ENCODE measurements at places on chromosomes 5 and 9.

- DNase-seq, result no peak
These were observed 243.7 kb upstream of the SLC24A2 start for GRCh38 chr9:20032413-20033006.

DNA sequence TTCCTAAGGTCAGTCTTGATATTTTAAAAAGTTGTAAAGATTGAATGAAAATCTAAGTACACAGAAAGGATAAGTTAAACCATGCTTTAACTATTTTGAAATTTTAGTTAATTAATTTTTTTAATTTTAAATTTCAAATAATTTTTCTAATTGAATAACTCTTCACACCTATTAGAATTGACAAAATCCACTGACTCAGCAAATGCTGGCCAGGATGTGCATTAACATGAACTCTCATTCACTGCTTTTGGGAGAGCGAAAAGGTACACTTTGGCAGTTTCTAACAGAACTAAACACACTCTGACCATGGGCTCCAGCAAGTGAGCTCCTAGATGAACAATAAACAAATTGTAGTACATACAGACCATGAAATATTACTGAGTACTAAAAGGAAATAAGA lies 209.5 kb downstream of the PTPRD start:
- DNase-seq, result no peak

- DNase-seq, result no peak
These were observed 167.5 kb downstream of the HACD4 start for GRCh38 chr9:20863945-20864344.

GRCh38 chr9:120944434-120944843 lies 17.8 kb upstream of the TRAF1 start:
- no peak for DNase-seq

DNA sequence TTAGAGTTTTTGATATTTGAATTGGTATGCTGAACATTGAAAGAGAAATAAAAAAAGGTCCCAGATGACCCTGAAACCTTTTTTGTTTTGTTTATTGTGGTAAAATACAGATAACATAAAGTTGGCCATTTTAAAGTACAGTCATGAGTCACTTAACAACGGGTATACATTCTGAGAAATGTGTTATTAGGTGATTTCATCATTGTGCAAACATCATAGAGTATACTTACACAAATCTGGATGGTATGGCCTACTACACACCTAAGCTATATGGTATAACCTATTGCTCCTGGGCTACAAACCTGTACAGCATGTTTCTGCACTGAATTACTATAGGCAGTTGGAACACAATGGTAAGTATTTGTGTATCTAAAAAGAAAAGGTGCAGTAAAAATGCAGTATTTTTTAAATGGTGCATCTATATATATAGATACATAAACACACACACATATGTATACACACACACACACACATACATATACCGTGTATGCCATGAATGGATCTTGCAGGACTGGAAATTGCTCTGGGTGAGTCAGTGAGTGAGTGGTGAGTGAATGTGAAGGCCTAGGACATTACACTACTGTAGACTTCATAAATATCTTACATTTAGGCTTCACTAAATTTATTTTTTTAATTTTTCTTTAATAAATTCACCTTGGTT lies 31.0 kb downstream of the TTC1 start:
- no peak for DNase-seq

DNA sequence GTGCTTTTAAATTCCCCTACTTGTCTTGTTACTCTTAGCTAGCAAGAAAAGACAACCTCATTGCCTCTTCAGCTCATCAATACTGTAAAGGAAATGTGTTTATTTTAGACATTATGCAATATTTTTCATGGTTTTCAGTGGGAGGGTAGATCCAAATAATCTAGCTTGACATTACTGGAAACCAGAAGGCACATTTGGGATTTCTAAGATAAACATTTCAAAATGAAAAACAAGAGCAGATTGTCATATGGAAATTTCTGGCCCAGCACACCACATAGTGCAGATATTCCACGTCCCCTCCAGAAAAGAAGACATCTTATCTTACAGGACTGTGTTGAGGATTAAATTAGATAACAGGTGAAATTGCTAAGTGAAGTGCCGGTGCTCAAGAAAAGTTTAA lies 296.9 kb downstream of the MSX2 start:
- DNase-seq, result no peak

GRCh38 chr5:175685701-175686350 lies 28.0 kb downstream of the HRH2 start:
- DNase-seq, result no peak

- DNase-seq, result no peak
These were observed 57.9 kb upstream of the CNOT6 start for GRCh38 chr5:180436275-180436674.

DNA sequence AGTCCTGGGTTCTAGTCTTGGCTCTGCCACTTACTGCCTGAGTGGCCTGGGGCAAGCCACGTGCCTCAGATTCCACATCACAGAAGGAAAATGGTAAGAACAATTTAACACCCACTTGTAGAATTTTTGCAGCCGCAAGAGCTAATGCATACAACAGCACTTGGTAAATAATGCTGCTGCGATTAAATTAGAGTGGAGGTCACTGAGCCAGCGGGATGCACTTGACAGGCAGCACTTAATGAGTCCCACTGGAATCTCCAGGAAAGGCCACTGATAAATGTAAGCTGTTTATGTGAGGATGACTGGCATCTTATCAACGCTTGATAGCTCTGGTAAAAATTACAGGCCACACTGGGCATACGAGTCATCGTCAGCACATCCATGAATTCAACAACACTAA lies 59.4 kb upstream of the UBTD2 start:
- DNase-seq, result no peak

DNA sequence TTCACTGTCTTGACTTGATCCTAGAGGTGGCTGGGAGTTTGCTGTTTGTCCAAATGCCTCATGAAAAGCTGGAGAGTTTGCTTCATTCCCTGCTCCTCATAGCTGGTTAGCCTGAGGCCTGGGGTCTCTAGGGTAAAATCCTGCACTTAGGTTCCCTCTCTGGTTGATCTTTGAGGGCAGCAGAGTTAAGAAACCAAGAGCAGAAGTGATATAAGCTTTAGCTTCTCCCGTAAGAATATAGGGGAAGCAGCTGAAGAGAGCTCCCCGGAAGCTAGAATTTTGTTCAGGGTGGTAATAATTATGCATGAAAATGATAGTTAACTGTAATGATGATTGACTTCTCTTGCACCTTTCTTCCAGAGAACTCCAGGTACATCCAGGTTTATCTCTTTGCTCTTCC lies 1.4 kb downstream of the FAM53C start:
- DNase-seq, result no peak

DNA sequence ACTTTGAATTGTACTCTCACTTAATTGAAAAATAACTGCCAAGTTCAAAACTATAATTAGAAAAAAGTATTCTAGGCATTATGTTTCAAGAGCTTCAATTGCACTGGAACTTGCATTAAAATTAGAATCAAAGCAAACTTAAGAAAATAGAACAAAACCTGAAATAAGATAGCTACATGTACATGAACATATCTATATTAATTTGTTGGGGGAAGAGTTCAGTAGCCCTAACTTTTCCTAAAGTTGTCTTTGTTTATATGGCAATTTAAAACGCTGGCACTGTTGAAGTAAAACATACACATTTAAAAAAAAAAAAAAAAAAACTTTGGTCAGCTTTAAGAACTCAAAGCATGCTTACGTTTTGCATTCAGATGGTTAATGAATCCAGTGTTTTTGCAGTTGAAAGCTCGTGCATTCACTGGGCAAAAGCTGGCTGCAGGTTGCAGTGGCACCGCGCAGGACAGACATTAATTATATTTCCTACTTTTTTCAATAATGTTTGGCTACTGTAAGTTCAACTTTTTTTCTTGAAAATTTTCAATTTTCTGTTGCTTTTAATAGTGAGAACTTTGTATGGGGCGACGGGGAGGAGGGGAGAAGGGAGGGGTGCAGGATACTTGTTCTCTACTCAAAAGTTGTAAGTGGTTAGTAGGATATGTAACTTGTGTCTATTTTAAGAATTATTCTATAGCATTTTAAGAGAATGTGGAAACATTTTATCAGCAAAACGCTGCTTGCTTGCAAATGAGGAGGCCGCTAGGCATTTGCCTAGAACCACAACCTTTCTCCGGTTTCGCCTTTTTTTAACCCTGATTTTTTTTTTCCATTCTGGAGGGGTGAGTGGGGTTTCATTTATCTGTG lies 3.9 kb downstream of the NR2F1 start:
- DNase-seq, result no peak

DNA sequence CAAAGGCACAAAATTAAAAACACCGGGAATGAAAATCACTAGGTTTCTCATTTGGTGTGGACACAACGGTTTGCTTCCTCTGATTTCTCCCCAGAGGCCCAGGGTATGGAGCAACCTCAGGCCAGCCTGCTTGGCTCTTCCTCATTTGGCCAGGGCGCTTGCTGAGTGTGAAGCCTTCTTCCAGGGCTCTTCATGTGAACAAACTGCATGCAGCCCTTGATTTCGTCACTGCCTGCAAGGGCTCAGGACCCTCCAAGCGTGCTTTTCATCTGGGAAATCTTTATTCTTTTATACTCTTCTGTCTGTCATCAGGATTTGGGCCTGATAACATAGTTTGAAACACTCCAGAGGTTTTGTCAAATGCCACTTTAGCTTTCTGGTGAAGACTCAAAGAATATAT lies 122.6 kb upstream of the KLF4 start:
- DNase-seq, result no peak

DNA sequence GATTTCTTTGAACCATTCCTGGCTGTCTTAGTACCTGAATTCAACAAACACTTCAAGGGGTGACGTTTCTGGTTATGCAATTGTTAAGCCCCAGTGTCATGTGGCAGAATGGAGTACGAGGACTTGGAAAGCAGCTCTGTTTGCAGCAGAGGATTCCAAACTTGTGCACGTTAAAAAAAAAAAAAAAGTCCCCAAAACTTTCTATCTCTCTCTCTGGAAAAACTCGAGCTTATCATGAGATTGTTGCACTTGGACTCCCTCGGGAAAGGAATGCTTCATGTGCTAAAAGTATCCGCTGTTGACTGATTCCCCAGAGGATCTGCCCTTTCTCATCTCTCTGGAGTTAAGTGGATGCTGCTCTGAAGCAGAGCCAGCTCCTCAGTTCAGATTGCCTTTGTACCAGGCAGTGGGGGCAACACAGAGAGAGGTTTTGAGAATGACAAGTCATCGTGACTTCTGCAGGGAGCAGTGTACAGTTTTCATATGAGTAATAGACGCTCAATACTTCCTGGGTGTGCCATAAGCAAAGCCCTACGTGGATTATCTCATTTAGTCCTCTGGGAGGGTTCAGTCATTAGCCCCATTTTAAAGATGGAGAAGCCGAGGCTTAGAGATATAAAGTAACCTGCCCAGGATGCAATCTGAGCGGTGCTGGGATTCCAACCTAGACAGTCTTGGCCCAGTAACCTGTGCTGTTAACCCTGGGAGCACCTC lies 28.1 kb downstream of the TMOD1 start:
- DNase-seq, result no peak

GRCh38 chr9:82148901-82149461 lies 160.4 kb downstream of the SPATA31D1 start:
- peak; percentile 99 for DNase-seq

GRCh38 chr9:122309861-122310260 lies 45.2 kb downstream of the MRRF start:
- no peak for DNase-seq

GRCh38 chr5:11234501-11234911 lies 473.5 kb upstream of the DAP start:
- no peak for DNase-seq

- no peak for DNase-seq
These were observed 204.4 kb downstream of the NXNL2 start for GRCh38 chr9:88739373-88739772.

GRCh38 chr5:51746023-51746422 lies 362.8 kb downstream of the ISL1 start:
- DNase-seq, result no peak
